A549 (cell line): ENCODE measurements at places on chromosomes 6 and 20.

DNA sequence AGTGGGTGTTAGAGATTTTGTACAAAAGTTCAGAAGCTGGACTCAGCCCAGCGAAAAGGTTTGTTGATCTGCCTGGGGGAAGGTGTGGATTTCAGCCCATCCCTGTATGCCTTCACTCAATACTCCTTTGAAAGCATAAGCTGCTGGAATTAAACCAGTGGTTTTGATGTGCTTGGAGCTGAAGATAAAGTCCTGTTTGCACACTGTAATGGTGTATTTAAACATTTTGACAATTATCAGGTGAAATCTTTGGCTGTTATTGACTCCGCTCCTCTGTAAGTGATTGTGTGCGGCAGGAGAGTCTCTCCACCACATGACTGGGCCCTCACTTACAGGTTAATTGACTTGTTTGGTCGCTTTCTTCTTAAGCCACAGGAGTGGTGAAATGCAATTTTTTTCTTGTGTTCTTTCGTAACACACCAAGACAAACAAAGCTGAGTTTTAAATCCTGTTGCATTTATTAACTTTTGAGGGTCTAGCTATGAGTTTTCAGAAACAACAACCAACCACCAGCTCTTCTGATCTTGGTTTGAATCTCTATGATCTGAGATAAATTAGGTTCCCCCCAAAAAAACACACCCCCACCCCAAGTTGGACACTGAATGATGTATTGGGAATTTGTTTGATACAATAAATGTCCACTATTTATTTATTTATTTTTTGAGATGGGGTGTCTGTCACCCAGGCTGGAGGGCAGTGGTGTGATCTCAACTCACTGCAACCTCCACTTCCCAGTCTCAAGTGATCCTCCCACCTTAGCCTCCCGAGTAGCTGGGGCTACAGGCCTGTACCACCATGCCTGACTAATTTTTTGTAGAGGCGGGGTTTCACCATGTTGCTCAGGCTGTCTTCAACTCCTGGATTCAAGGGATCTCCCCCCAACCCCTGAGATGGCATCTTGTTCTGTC is 46.3 kb upstream of the NCOA3 start:
- peak; percentile 35 for DNase-seq

- DNase-seq: no peak
Measured at GRCh38 chr6:164183556-164184123, 769.1 kb downstream of the QKI start.

DNA sequence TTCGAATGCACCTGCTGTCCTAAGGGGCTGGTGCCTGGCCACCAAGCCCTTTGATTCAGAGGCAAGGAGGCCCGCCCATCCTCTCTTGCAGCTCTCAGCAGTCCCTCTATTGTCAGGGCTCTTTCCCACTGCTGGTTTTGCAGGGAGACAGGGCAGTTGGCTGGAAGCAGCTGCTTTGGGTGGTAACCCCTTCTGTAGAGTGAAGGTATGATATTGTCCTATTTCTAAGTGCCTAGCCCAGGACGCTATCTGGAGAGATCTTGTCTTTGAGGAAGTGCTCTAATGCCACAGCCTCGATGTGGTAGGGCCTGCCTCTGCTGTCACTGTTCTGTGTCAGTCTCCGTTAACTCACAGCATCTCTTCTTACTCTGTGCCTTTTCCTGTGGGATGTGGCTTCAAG is 5.6 kb downstream of the PLCG1 start:
- DNase-seq: no peak

DNA sequence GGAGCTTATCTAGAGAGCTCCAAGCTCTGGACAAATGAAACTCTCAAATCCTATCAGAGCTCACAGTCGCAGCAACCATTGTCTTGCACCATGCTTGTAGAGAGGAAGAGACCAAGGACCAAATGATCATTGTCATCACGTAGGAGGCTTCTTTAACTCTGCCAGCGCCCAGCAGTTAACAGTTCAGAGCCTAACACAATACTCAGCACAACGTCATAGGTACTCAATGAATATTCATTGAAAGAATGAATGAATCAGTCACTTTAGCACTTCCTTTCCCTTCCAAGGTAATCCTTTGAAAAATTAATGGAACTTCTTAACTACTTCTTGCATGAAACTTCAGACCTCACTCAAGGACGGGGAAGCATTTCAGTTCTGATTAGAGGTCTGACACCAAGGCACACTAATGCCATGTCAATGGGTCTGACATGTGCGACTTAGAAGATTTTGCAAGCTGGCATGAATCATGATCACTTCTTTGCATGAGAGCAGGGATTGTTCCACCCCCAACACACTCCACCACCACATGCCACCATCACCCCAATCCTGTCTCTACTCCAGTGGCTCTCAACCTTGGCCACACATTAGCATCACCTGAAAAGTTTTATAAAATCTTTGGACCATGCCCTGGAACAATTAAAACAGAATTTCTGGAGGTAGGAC is 45.1 kb downstream of the KHDC1L start:
- DNase-seq: no peak

GRCh38 chr6:48278261-48278660 is 167.3 kb upstream of the PTCHD4 start:
- no peak for DNase-seq

GRCh38 chr6:107353773-107354382 is 105.5 kb downstream of the PDSS2 start:
- no peak for DNase-seq

GRCh38 chr6:139028215-139028657 is 309 bp upstream of the ABRACL start:
- DNase-seq: no peak

GRCh38 chr20:3612795-3613572 is 50.2 kb downstream of the GFRA4 start:
- DNase-seq: no peak

DNA sequence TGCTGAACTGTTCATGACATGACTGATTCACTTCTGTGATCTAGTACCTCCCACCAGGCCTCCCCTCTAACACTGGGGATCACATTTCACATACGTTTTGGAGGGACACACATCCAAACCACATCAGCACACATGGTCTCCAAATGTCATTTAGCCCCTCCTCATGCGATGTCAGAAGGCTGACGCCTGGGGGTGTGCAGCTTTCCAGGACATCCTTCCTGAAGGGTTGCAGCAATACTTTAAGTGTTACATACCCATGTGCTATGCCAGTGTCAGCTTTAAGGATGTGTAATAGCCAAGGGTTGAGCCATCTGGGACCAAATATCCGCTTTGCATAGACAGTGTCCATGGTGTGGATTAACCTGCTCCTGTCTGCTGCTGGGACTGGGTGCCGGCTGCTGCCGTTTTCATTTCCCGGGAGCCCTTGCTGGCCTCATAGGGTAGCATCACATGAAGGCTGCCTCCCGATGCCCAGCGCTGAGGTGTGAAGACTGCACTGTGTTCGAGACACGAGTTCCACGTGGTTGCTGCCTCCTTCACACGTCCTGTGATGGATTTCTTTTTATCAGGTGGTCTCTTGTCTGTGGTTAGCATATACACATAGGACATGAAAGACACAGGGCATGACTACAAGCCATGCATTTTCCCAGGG is 219.0 kb downstream of the THBS2 start:
- no peak for DNase-seq

DNA sequence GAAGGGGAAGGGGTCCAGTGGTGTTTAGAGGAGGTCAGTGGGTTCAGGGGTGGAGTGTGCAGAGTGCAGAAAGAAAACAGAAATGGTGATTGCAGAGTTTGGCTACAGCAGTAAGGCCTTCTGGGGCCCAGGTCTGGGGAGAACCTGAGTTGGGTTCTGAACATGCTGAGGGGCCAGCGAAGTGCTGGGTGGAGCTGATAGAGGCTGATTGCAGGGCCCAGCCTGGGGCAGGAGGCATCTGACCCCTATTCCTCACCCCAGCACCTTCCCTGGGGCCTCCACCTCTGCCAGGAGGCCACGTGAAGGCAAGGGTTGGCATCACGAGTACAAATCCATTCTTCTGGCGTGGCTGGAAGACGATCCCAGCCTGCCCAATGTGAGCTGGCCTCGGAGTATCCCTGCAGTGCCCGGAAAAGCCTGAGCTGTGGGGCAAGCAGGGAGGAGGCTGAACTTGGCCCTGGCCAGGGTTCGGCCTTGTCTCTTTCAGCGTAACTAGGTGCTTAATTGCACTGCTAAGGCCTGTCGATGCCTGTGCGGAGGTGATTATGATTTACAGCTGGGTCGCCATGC is 35.3 kb downstream of the VSTM2L start:
- no peak for DNase-seq

- no peak for DNase-seq
Measured at GRCh38 chr6:97049253-97050011, 124.9 kb downstream of the KLHL32 start.

DNA sequence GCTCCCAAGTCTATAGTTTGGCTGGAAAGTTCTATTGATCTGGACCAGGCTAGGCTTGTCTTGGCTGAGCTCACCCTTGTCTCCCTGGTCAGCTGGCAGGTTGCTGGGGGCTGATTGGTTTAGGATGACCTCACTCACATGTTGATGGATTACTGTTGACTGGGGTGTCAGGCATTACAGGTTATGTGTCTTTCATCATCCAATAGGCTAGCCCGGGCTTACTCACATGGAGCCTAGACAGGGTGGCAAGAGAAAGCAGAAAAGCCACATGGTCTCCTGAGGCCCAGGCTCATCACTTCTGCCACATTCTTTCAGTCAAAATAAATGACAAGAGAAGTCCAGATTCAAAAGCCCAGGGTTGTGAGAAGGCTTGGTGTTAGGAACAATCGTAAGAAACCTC is 103.5 kb downstream of the BFSP1 start:
- no peak for DNase-seq

DNA sequence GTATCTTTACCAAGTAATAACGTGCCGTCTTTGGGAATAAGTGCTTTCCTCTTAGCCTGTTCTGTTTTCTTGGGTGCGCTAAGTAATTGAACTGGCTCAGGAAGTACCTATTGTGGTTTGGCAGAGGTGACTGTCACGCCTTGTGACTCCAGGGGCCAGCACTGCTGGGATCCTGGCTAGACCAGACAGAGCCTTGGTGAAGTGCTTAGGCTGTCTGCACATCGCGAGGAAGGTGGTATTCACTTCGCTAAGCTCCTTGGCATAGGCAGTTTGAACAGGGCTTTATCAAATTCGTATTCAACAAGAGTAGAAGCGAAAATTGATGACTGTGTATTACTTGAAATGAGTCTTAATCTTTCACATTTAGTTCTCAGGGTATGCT is 17.6 kb downstream of the PRDM1 start:
- DNase-seq: no peak

GRCh38 chr20:33897313-33897912 is 86.3 kb downstream of the CHMP4B start:
- no peak for DNase-seq

DNA sequence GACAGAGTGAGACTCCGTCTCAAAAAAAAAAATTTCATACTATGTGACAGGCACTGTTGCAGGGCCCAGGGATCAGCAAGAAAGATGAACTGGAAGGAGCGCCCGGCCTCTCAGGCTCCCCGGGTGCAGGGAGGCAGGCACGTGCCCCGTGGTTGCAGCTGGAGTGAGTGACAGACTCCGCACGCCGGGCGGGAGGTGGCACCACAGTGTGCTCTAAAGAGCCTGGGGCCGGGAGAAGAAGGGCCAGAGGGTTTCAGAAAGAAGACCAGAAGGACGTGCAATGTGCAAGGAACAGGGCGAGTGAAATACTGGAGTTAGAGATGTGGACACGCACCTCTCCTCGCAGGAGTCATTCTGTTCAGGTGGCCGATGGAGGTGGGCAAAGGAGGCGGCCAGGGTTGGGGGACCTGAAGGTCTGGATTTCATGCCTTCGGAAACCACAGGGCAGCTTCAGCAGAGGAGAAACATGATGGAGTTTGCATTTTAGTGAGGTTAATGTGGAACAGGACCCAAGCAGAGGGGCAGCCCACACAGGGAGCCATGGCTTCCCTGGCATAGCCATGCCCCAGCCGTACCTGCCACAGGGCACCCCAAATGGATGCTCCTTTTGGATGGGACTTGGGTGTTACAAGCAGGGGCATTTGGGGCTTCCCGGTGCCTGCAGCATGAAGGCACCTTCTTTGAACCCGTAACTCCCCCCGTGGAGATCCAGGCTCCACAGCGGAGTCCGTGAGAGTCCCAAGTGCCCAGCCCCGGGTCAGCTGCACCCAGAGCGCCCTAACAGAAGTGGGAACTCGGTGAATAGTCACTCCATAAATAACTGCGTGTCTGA is 226.2 kb downstream of the ERMARD start:
- no peak for DNase-seq

DNA sequence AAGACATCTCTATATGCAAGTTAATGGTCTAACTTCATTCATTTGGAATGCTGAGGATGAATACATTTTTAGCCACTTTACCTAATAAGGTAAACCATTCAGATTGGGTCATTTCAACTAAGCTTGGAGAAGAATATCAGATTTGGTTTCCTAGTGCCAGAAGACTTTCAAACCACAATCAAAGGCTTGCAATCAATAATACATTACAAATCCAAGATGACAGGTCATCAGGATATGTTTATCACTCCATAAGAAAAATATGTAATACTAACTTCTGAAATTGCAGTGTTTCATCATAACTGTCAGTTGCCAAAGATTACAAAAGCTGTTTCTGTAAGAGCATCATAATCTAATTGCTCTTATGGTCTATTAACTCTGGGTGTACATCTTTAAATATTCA is 654.0 kb downstream of the COL12A1 start:
- no peak for DNase-seq

DNA sequence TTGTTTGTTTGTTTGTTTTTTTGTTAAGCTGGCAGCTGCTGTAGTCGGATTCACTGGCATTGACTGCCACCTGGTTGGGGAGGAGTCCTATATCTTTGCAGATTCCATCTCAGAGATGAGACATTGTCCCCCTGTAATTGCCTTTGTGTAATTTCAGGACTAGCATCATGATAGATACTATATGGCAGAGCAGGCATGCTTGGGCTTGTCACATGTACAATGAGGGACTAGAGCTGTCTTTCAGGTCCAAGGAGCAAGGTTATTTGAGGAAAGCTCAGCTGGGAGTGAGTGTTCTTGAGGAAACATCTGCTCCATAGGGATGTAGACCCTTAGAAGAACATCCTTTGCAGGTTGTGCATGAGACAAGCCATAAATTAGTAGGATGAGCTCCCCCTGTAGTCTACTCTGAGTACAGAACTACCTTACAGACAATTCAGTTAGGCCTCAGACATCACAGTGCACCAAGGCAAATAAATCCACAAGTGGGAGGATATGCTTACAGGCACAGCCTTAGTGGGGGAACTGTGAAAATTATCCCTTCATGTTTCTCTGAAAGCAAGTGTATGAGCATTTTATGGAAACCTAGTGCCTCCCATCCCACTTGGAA is 62.1 kb downstream of the BMP2 start:
- no peak for DNase-seq

DNA sequence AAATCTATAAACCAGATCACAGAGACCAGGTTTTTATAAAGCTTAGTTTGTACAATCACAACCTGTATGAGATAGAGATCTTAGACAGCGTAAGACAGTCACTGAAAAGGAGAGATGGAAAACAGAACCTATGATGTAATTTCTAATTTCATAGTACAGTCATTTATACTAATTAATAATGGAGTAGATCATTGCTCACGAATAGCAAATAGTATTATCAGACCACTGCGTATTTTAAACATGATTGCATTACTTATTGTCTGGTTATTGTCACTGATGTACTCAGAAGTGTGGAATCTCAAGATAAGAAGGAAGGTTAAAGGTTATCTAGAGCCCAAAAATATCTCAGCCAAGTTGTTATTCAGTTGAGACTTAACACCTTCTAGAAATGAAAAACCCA is 115.6 kb downstream of the KHDC1L start:
- no peak for DNase-seq
